Kidney epithelial cell (primary cell): ENCODE measurements at places on chromosomes 1 and 21. TPM values are rescaled to one million over a fixed set of nuclear protein-coding genes. Genes with fewer than 3 reads are reported as not detected.

GRCh38 chr1:63330331-63330916, 8.1 kb downstream of the FOXD3 start:
- no peak for DNase-seq

The PGBD5 gene
- total RNA-seq: 54.0 and 70.7 TPM in 2 replicates

DNA sequence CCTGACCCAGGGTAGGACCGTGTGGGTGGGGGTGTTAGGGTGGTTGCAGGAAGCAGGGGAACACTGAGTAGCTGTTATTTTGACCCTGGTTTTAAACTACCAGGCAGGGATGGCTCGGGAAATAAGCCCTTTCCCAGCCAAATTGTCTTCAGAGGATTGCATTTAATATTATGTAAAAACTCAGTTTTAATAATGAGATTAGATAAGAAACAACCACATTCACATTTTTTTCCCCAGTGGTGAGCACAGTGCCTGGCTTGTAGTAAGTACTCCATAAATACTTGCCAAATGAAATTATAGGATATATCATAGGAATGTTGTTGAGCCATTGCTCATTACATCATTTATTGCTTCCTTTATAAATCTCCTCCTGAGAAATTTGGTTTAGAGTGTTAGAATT, 3.1 kb upstream of the ACP6 start:
- DNase-seq: no peak

GRCh38 chr1:109391626-109392025, 6.1 kb downstream of the SORT1 start:
- no peak for DNase-seq

GRCh38 chr1:47191940-47192457, 2.2 kb upstream of the PDZK1IP1 start:
- no peak for DNase-seq

The CELA3B gene
- total RNA-seq: not detected in 2 replicates
